ENCODE measurements at places on chromosomes 6 and 20. TPM values are rescaled to one million over a fixed set of nuclear protein-coding genes. Genes with fewer than 3 reads are reported as not detected.

PNLDC1 gene
- total RNA-seq: not detected

GSTA2 gene
- total RNA-seq: 0.32 TPM

C6orf132 gene
- total RNA-seq: not detected

KIFC1 gene
- 21.8 TPM for total RNA-seq

KIAA0408 gene
- 3.7 TPM for total RNA-seq

IL17F gene
- total RNA-seq: not detected

NKAIN4 gene
- not detected for total RNA-seq

CAP2 gene
- 21.3 TPM for total RNA-seq

SLC17A2 gene
- not detected for total RNA-seq

DNA sequence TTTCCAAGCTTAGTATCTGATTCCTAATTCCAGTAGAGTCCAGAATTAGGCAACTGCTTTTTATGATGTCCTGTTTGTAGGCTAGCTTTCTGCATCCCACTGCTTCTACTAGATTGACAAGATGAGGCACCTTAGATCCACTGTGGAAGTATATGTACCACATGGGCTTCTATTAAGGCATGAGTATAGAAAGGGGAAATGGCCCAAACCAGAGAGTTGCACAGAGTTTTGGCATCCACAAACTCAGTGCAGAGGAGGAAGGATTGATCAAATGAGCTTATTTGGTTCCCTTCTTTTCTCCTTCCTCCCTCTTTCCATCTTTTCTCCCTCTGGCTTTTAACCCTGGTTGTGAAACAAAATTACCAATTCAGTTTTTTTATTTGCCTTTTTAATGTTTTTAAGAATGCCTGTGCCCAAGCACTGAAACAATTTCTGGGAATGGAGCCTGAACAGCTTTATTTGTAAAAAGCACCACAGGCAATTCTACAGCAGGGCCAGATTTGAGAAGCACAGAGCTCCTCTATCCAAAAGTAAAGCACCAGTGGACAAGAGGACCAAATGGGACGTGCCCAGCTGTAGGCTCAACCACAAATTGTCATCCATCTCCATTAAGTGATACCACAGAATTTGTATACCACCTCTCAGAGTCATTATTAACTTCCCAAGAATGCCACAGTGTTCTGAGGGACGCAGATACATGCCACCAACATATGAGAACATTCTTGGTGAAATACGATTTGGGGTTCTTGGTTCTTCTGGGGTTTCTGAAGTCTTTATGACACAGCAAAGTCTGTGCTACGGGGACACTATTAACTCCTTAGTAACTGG, 969.1 kb downstream of the KIF16B start:
- no peak for DNase-seq

DNA sequence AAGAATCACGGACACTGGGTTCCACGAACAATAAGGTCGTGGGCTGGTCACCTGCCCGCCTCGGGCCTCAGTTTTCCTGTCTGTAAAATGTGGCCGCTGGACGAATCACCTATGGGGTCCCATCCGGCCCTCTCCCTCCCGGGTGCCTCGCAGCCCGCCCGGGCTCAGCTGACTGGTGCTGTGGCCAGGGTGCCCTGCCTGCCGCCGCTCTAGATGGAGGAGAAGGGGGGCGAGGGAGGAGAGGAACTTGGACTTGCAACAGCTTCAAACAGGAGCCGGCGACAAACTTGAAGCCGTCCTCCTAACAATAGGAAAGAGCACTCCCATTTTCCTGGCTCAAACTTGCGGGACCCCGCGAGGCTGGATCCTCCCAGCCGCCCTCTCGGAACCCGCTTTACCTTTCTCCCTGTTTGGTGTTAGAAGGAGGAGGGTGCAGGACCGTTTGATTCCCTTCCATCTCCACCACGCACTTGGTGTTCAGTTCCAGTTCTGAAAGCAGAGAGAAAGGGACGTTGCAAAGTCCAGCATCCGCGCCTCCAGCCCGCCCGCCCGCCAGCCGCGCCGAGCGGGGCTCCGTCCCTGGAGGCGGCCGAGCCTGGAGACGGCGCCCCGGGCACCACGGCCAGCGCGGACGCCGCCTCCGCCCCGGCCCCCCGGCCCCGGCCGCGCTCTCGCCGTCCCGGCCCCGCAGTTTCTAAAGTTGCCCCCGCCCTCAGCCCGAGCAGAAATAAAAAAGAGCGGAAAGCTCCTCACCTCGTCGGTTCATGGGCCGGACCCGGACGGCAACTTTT, 584 bp downstream of the KIF13A start:
- DNase-seq: peak; percentile 56

GRCh38 chr6:22926790-22927354, 357.5 kb downstream of the HDGFL1 start:
- no peak for DNase-seq

DNA sequence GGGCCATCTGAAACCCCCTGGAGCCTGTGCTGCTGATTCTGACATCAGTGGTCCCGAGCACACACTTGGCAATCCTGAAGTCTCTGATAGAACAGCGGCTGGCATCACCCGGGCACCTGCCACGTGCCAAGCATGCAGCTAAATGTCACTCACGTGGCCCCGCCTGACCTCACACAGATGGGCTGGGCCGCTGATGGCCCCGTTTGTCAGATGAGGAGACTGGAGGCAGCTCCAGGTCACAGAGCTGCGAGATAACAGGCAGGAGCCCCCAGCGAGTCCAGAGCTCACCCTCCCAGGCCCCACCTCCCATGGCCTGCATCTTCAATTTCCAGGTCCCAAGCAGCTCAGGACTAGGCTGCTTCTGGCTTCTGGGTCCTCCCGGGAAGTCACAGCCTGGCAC, 67.2 kb downstream of the YTHDF1 start:
- no peak for DNase-seq

- DNase-seq: no peak
Observed at GRCh38 chr6:109523478-109523877, 40.5 kb upstream of the ZBTB24 start.

GRCh38 chr20:40811660-40812414, 122.8 kb upstream of the MAFB start:
- no peak for DNase-seq

- DNase-seq: no peak
Observed at GRCh38 chr6:33758815-33759216, 12.1 kb upstream of the IP6K3 start.

DNA sequence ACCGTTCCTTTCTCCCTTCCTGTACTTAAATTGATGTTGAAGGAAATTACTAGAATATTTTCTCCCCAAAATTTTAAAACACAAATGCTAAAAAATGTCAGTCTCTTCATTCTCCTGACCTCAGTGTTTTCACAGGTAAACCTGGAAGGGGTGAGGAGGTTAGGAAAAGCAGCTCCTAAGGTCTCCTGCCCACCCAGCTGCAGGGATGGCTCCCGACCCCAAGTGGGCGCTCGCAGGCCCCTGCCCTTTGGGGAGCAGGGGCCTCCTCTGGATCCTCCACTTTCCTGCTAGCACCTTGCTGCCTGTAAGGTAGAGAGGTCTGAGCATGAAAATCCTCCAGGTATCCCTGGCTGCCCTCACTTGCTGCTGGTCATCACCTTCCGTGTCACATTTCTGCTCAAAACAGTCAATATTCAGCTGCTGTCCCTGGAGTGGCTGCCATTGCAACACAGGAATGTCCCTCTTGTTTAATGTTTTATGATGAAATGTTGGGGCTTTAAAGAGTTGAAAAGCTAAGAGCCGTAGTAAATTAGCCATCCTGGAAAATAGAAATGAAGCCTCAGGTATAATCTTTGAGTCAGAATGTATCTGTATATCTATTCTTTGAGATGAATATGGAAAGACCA, 10.9 kb upstream of the HSP90AB1 start:
- DNase-seq: no peak

DNA sequence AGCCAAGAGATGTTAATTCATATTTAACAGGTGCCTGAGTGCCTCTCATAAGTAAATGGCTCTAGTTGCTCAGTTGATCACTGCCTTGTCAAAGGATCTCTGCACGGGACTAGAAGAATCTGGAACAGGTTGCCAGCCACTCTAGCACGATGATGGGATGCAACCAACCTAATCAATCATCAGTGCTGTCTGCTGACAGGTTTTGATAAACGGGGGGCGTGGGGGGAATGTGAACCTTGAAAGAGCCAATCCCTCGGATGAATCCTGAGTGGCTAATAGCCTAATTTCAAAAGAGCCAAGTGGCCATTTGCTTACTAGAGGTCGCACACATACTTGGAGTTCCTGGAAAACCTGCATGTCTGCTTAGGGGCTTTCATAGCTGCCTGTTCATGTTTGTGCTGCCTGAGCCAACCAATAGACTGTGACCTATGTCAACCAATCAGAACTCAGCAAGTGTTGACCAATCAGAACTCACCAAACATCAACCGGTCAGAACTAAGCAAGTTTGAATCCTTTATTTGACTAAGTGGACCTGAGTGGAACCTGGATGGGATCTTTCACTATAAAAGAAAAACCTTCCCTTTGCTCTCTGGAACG, 43.5 kb upstream of the ECI2 start:
- peak; percentile 56 for DNase-seq

DNA sequence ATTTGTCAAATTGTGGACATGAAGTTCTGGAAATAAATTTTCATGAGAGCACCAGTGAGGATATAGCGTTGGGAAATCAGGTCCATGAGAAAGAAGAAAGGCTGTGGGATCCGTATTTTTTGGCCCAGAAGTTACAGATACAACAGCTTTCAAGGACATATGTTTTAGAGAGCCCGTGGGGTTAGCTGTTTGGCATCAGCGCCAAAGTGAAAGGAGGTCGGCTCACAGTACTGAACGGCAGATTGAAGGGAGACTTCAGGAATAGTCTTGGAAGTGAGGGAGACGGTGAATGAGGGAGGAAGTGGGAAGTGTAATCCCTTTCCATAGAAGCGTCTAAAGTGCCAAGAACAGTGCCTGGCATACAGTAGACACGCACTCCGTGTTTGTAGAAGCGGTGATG, 31.8 kb downstream of the ZDHHC14 start:
- no peak for DNase-seq
